ENCODE measurements at places on chromosomes 13 and 19. TPM values are rescaled to one million over a fixed set of nuclear protein-coding genes. Genes with fewer than 3 reads are reported as not detected.

Gene MCEMP1
- not detected for total RNA-seq

Gene GRK1
- not detected for total RNA-seq

Gene TDRD12
- total RNA-seq: not detected

Gene FXYD1
- total RNA-seq: 1.3 TPM

Gene ZNF793
- total RNA-seq: 1.1 TPM

Gene CCDC122
- total RNA-seq: 8.0 TPM

All from cardiac ventricle fibroblast (primary cell).